ENCODE measurements at places on chromosomes 12 and 14.

DNA sequence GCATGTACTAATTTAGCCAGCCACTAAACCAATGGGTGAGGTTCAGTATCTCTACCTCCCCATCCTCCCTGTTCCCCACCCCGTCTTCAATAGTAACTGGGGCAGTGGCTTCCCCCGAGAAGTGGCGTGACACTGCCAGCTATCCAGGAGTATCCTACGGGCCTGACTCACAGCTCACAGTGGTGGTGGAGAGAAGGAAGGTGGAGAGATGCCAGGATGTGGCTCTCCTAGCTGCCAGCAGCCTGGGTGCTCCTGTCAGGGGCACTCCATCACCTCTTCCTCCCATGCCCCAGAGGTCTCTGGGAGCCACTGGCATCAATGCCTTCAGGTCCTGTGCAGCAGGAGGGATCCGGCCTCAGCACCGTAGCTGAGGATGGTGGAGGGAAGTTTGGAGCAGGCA, 49.0 kb downstream of the TSPAN11 start:
- no peak for DNase-seq

DNA sequence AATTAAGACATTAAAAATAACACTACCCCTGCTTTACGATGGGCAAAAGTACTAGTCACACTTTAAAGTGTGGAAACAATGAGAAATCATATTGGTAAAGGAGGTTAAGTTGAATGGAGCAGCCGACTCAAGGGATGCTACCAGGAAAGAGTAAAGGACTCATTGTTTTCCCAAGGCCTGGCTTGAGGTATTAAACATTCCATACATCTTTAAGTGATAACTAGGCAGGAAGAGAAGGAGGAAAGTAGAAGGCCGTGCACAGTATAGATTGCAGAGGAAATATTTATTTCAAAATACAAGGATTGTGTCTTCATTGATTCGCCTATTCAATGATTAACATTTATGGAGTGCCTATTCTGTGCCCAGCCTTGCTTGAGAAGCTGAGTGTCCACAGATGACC, 20.6 kb upstream of the YARS2 start:
- DNase-seq = no peak

- no peak for DNase-seq
Measured at GRCh38 chr14:33653308-33653695, 297.6 kb downstream of the EGLN3 start.

GRCh38 chr14:88848571-88848970, 24.1 kb downstream of the TTC8 start:
- no peak for DNase-seq

DNA sequence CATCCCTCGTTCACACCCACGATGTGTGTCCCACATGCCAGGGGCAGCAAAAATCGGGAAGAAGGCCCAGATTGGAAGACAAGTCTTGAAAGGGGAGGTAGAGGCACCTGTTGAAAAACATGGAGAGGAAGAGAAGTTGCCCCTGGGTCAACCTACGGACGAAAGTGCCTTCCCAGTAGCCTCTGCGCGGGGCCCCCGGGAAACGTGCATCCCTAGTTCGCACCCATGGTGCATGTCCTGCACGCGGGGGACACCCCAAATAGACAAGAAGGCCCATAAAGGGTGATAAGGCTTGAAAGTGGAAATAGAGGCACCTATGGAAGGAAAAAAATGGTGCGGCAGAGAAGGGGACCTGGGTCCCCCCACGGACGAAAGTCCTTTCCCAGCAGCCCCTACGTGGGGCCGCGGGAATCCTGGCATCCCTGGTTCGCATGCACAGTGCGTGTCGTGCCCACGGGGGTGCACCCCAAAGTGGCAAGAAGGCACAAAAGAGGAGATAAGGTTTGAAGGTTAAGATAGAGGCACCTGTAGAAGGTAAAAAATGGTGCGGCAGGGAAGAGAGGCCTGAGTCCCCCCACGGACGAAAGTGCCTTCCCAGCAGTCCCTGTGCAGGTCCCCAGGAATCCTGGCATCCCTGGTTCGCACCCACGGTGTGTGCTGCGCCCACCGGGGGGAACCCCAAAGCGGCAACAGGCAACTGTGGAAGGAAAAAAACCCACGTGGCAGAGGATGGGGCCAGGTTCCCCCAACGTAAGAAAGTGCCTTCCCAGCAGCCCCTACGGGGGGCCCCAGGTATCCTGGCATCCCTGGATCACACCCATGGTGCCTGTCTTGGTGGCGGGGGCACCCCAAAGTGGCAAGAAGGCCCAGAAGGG, 278.3 kb downstream of the ALG10 start:
- DNase-seq = no peak

- no peak for DNase-seq
Measured at GRCh38 chr12:69131077-69131476, 108.3 kb upstream of the CPSF6 start.

DNA sequence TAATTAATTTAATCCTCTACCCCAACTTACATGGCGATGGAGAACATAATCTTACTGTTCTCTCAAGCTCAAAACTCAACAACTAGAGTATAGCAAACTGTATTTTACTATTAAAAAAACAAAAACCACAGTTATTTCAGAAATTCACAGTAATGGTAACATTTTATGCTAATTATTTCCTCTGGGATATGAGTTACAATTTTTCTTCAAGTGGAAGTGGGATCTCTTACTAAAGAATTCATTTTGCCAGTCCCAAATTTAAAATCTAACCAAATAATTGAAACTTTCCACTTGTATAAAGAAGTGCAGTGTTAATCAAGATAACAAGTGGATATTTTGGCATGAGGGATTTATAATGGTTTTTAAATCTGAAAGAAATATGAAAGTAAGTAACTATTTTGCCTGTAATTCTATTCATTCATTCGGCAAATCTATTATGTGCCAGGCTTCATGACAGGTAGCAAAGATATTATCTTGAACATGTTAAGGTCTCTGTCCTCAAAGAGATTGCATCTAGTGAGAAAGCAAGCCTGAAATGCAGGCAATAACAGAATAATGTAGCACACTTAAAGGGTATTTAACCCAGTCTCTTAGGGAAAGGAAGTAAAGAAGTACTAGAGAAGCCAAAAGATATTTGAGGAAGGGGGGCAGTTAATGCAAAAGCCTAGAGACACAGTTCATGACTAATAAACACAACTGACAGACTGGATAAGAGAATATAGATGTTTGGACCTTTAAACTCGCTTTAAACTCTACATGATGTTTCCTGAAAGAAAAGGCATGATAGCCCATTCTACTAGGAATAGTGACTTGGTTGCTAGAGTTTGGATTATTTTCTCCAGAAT, 44.0 kb downstream of the TAOK3 start:
- DNase-seq = no peak

DNA sequence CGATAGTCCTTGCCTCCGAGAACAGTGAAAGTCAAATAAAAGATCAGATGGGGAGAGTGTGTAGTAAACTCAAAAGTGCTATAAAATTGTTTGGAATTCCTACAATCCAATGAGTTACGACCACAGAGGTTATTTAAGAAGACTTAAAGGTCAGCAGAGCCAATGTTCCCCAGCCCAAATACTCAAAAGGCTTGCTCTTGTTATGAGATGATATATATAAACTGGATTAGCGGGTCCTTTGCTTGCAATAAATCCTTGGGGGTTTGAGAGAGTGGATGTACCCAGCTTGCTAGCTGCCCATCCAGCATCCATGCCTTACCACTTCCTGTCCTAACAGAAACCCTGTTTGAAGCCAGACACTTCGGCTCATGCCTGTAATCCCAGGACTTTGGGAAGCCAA, 29.0 kb upstream of the MED13L start:
- DNase-seq = no peak

DNA sequence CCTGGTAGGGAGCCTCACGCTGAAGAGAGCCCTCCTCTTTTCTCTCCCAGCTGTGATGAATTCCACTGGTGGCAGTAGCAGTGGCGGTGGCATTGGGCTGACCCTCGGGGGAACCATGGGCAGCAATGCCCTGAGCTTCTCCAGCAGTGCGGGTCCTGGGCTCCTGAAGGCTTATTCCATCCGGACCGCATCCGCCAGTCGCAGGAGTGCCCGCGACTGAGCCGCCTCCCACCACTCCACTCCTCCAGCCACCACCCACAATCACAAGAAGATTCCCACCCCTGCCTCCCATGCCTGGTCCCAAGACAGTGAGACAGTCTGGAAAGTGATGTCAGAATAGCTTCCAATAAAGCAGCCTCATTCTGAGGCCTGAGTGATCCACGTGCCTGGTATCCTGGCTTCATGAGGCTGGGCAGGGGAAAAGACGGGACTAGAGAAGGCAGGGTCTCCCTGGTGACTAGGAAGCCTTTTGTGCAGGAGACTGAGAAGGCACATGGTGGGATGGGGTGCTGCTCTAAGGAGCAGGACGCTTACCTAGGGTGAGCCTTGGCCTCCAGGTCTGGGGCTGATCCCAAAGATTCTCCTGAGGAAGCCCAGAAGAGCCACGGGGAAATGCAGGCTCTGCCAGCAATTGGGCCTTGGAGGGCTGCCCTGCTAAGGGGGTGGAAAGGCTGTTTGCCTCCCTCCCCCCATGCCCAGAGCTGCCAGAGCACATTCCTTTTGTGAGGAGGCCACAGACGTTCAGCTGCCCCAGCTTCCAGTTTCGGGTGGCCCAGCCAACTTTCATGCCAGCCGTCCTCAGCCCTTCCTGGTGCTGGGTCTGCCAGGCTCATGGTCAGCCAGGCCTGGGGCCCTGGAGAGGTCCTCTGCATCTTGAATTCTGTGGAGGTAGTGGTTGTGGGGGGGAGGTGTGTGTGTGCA, 15.8 kb downstream of the KRT7 start:
- DNase-seq = peak; percentile 84

DNA sequence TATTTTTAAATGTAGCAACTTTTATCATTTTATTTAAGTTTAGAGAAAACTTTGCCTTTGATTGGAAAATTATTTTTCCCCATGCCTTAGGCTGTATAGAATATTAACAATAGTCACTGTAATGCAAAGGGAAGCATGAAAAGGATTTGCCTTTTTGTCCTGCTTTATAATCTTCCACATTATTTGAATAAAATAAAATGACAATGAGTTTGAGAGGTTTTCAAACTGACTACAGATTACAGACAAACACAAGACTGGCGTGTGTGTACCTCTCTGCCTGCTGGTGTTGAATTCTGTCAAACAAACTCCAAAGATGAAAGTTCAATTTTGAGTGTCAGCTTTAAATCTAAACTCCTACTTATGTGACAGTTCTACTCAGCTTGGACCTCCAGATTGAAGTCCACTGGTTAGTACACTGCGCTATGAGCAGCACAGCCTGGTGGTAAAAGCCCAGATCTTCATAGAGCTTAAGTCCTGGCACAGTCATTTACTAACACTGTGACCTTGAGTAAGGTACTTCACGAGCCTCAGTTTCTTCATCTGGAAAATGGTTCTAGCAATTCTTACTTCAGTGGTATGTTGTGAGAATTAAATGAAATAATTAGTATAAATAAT, 98.3 kb upstream of the CPNE8 start:
- DNase-seq = no peak

DNA sequence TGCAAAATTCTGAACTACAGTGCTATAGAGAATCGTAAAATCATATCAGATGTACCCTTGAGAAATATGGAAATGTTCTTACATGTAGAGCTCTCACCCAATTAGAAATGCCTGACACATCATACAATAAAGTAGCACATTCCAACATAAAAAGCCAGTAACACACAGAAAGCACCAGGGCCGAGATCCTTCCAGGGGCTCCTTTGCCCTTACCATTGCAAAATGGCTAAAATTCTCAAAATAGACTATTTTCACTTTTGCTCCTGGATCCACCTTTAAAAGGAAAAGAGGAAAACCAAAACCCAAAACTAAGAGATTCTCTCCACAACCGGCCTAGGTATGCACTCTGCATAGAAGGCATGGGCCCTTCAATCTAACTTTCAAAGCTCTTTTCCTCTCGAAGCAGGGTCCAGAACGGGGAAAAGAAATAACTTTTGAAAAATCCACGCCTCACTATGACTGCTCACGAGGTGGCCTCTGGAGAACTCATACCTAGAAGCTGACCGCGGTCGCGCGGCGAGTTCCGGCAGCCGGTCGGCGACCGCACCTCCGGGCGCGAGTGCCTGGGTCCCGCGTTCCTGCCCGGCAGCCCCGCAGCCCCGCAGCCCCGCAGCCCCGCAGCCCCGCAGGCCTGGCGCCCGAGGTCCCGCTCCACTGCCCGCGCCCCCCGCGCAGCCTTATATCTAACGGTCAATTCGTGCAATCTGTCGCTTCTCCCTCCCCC, 2.7 kb downstream of the OTX2 start:
- DNase-seq = no peak

DNA sequence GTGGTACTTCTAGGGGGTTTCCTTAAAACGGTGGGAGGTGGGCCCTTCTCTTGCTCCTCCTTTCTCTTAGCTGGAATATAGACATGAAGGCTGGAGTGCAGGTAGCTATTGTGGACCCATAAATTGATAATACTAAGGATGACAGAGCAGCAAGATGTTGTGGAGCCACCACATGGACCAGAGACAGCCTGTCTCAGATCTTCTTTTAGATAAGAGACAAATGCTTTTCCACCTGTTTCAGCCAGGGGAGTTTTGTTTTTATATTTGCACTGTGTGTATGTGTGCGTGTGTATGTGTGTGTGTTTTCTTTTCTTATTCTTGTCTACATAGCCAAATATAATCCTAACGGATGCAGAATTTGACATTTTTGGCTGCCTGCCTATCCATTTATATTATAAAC, 62.9 kb upstream of the HIF1A start:
- no peak for DNase-seq

GRCh38 chr14:73143003-73143402, 6.7 kb downstream of the PSEN1 start:
- no peak for DNase-seq

DNA sequence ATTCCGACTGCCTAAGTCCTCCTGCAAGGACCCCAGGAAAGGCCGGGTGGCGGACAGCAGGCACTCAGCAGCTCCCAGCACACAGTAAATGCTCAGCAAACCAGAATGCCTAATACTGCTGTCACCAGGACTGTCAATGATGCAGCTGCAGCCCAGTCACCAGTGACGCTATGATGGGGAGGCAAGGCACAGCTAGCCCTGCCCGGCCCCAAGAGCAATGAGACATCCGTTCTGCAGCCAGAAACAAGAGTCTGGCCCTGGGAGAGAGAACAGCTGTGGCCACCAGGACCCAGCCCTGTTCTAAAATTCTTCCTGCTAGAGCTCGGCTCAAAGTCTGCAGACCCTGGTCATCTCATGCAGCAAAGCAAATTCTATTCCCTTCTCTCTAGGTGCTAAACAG, 69.8 kb downstream of the NCOR2 start:
- DNase-seq = peak; percentile 95

DNA sequence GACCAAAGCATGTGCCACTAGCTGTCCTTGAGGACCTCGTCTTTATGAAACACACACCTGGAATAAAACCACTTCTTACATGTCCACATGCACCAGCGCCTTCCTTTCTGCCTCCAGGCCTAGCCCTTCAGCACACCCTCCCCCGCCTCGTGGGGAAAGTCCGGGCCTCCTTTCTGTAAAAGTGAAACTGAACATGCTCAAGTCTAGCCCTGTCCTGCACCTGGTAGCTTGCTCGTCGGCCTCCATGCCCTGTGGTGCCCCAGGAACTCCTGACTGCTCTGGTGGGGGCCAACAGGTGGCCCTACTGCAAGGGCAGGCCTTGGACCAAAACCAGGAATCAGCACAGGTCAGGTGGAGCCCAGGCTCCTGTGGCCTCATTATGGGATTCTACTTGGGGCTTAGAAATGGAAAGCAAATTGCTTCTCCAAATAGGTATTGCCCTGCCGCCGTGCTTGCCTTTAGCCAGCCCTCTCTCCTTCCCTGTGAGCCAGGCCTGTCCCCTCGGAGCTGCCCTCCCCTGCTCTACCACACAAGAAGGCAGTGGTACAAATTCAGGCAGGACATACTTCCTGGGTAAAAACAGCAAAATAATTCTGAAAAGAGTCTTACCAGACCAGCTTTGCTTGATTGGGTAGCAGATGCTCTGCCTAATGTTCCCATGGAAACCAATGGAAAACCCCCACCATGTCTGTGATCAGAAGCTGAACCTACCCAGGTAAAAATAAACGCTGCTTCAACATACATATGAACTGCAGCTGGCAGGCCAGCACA, 43.5 kb downstream of the ERH start:
- no peak for DNase-seq
